Stimulated activated CD4-positive, alpha-beta T cell treated with anti-CD3 and anti-CD28 coated beads, Interleukin-4, amount 100 ng/mL, for 48 hours (primary cell): ENCODE measurements at places on chromosomes 3 and 15.
A peak's percentile ranks its signal among the peaks of the same experiment; 100 is the strongest.

DNA sequence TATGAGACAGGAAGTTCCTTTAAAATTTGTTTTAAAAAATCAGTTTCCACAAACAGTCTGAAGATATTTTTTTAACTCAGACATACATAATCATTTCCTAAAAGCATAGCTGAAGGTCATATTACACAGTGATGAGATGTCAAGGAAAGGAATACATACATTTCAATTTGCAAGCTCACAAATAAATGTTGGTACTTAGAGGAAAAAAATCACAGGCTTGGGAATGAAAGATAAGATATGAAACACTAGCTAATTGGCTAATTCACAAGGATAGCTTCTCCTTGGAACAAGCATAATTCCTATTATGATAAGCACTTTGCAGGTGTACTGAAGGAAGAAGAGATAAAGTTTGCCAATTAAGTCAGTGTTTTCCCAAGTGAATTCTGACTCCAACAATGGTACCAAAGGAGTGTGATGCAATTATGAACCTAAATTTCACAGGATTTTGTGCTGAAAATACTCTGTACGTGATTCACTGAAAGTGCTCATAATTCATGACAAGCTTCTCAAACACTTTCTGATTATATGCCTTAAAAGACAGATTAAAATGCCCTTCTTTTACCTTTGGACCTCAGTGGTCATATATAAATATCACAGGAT is 112.4 kb downstream of the FRMD5 start:
- no peak for DNase-seq

DNA sequence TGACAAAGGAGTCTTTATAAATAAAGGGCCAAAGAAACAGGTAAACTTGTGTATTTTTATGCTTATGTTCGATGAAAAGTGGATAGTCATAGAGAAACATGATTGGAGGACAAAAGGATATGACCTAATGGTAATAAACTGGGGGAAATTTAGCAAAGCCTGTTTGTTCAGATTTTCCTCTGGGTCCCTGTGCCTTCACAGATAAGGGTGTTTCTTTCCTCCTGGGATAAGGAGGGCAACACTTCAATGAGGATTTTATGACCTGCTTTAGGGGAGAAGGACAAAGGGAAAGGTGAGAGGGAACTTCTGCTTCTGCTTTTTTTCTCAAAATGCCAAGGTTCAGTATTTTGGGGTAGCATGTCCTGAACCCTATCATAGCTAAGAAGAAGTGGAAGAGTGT is 531.3 kb upstream of the ALCAM start:
- DNase-seq, result no peak

DNA sequence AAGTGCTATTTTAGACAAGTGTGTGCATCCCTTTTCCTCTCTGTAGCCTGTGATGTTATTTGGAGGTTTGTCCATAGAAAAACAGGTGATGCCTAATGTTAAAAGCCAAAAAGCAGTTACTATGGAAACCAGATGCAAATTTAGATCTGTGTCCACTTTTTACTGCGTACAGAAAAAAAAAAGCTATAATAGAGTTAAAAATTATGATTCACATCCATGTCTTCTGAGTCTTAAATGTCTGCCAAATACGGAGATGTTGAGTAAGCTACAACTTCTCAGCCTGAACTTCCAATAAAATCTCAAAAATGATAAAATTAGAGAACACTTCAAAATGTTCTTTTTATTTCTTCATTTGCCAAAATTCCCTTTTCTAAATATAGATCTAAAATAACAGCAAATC is 74.2 kb upstream of the GAP43 start:
- DNase-seq, result no peak

DNA sequence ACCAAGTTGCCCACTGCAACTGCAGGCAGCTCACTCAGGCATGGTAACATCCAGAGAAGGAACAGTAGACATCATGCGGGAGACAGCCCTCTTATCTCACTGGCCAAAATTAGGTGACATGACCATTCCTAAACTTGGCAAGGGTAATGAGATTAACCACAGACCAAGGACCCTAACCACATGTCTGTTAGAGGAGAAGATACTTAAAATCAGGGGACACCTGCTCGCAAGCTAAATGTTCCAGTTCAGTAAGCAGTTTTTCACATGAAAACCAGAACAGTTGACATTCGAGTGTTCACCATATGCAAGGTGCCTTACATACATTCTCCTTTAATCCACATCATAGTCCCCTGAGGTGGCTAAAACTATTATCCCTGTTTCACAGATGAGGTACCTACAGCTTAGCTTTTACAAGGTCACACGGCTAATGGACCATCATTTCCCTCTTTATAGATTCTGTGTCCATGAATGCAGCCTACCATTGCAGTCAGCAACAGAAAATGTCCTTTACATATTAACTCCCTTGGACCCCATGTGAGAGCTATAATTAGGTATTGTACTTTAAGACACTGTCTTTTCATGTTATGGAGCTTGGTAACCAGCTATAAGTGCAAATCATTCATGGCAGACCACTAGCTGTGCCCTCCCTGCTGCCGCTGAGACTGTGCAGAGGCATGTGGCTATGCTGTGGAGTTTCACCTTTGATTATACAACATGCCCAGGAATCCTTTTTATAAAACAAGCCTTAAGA is 154.1 kb downstream of the LIPC start:
- no peak for DNase-seq

GRCh38 chr15:89475661-89476060 is 20.7 kb downstream of the RHCG start:
- DNase-seq, result no peak

DNA sequence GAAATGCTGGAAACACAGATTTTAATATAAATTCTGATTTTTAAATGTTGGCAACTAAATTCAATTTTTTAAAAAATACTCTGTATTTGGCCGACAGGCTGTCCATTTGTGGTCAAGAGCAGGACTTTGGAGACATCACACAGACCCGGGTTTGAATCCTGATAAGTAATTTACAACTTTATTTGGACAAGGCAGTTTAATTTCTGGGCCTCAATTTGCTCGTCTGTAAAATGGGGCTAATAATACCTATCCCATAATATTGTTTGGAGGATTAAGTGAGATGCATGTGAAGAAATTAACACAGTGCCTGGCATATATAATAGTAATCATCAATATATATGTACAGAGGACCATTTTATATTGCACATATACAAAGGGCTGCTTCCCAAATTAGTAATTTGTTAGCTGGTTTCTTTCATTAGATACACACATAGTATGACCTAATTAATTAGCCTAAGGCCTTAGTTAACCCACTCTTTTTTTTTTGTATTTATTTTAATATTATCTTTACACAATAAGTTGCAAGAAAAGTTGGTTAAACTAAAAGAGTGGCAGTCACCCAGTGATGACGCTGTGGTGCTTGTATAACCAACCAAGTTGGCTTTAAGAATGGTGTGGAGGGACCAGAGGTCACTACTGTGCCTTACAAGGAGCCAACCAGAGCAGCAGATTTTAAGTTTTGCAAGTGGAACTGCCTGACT is 665 bp downstream of the PIGB start:
- no peak for DNase-seq

- DNase-seq, result no peak
Measured at GRCh38 chr3:134337071-134337482, 37.2 kb downstream of the AMOTL2 start.

- no peak for DNase-seq
Measured at GRCh38 chr15:83248151-83249029, 36.1 kb downstream of the BNC1 start.

DNA sequence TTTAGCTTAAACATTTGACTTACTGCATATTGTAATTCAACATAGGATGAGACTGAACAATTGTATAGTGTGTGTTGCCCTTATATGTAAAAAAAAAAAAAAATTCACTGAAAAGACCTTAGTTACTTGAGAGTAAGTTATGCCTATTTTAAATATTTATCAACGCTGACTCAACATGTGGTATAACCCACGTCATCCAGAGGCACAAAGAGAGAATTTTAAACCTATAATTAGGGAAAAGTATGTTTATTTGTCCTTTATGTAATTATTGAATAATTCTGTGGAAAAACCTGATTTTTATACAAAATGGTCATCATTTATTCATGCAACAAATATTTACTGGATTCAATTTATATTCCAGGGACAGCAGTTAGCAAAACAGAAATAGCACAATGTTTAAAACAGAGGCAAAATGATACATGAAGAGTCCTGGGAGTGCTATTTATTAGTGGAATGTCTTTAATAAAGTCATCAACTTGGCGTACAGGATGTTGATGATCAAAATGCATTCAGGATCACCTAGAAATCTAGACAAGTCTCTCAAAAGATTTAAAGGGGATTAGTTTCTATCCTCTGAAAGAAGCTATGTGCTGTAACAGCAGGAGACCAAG is 223.7 kb downstream of the PCCB start:
- no peak for DNase-seq

GRCh38 chr3:108065096-108065495 is 25.7 kb downstream of the CD47 start:
- DNase-seq, result no peak

DNA sequence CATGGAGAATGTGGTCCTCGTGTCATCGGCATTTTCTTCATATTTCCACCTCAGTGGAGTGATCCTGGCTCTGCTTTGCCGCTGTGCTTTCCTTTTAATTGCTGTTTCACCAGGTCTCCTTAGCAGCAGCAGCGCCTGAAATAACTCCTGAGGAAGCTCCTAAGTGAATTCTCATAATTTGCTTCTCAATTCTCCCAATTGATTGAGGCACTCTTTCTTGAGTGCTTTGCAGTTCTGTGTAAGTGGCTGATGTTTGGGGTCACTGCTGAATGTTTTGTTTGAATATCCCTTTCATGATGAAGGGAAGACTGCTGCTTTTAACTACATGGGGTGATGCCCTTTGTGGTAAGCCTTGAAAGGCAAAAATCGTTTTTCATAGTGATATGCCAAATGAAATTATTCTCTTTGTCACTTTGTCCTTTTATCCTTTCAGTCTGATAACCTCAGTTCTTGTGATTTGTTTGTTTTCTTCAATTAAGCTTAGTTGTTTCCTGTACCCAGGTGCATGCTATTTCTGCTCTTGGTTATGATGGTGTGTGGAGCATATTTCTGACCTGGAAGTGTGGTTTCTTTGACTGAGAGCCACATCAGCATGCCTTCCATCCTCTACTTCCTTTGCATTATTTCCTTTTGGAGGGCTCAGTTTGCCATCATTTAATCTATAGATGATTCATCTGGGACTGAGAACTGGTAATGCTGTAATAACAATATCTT is 36.7 kb downstream of the HMG20A start:
- DNase-seq, result no peak

DNA sequence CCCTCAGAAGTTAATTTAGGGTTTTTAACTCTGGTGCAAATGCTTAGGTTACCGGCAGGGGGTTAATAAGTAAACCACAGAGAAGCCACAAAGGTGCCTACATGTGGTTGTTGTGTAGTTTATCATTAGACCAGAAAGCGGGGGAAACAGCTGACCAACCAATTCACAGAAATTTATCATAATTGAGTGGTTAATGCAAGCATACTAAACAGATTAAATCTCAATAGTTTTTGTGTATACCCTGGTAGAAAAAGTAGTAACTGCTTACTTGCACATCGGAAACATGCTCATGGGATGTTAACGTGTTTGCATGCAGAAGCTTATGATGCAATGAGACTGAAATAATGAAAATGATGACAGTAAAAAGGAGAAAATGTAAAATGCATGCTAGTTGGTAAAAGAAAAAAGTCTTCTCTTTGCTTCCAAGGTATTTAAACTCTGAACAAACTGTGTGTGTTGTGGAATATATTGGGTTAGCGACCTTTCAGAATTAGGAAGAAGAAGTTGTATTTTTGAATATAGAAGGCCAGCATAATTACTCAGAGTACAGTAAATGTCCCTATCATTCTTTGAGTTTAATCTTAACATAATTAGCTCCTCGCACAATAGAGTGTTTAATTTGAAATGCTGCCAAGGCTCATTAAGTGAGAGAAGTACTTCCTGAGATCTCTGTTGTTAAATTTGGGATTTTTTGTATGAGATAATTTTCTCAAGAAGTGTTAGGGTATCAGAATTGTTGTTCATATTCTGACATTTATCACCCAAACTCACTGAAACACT is 316.2 kb downstream of the PTPRG start:
- no peak for DNase-seq

GRCh38 chr3:122862381-122862780 is 67.5 kb downstream of the SLC49A4 start:
- DNase-seq, result no peak

GRCh38 chr3:125150525-125151441 is 61.8 kb downstream of the SLC12A8 start:
- peak; percentile 53 for DNase-seq

- DNase-seq, result no peak
Measured at GRCh38 chr15:95822961-95823360, 507.5 kb upstream of the NR2F2 start.

DNA sequence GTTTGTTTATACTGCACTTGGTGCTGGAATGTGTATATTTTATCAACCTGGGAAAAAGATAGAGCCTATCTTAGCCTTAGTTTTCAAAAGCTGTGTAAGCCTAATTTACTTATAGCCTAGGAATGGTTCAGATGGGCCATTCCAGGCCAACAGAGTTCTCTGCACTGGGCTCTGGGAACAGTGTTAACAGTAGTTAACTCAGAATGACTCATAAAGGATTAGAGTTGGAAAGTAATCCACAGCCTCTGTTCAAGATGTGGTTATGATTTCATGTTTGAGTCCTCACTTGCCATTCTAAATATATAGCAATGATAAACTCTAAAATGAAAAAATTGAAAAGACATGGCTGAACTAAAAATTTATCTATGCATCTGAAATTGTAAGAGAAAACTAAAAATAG is 22.6 kb upstream of the PEX5L start:
- no peak for DNase-seq

DNA sequence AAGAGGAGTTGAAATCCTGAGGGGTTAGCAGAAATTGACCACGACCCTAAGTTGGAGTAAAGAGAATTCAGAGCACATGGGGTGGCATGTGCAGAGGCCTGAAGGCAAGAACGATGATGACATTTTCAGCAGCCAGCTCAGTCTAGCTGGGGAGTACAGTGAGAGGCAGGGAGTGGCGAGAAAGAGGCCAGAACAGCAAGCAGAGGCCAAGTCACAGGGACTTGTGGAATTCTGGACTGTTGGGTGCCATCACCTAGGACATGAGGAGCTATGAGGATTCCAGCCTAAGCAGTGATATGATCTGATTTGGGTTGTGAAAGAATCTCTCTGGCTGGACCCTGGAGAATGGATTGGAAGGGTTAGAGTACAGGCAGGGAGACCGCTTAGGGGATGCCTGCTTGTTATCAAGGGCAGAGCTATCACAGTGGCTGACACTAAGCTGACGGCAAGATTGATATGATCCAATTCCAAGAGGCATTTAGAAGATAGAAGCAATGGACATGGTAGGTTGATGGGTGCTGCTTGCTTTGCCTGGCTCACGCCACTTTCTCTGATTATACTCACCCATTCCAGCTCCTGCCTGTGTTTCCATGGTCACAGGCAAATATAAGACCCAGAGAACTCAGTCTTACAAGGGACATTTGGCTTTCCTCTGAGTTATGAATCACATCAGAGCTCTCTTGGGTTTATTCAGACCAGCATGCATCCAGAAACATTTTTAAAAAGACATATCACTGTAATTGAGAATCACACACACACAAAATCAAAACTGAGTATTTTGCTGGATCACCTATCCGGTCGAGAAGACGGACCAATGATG is 66.4 kb downstream of the LRTM1 start:
- DNase-seq, result no peak
